ENCODE measurements at places on chromosomes 4 and X.

DNA sequence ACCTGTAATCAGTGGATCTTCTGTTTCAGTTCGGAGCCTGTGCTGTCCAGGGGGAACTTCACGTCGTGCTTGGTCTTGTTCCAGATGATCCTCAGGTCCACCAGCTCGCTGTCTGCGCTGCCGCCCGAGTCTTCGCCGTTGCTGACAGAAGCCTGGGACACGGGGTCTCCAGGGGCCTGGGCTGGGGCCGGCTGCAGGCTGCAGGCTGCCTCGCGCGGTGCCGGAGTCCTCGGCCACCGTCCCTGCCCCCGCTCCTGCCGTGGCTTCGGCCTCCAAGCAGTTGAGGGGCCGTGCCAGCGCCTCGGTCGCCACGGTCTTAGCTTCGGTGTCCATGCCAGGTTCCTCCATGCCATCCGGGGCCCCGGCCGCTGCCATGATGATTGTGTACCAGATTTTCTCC, 37.3 kb upstream of the CCNI start:
- DNase-seq, result no peak

- DNase-seq, result no peak
Measured at GRCh38 chr4:105283501-105283900, 136.8 kb downstream of the TET2 start.

GRCh38 chr4:121829511-121829910, 5.8 kb upstream of the CCNA2 start:
- no peak for DNase-seq

DNA sequence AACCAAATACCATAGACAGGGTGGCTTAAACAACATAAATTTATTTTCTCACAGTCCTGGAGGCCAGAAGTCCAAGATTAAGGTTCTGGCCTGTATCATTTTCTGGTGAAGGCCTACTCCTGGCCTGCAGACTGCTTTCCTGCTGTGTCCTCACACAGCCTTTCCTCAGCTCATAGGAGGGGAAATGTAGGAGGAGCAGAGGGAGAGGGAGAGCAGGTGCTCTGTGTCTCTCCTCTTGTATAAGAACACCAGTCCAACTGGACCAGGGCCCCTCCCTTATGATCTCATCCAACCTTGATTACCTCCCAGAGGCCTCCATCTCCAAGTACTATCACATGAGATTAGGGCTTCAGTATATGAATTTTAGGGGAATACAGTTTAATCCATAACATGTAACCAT, 34.3 kb downstream of the RAPGEF2 start:
- no peak for DNase-seq

DNA sequence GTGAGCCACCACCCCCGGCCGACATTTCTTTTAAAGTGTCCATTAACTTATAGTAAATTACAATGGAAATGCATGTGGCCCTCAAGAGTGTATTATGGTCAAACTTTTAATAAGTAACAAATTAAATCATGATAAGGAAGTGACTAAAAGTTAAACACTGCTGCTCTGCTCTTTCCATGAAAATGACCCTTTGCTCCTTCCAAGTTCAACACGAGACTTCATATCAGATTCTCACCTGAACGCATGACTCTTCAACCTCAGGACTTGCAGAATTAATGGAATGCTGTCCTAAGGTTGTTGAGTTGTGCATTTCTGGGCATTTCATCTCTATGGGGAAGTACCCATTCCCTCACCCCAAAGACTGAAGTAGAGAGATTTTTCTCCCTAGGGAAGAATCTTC, 27.1 kb downstream of the AWAT2 start:
- DNase-seq, result no peak

DNA sequence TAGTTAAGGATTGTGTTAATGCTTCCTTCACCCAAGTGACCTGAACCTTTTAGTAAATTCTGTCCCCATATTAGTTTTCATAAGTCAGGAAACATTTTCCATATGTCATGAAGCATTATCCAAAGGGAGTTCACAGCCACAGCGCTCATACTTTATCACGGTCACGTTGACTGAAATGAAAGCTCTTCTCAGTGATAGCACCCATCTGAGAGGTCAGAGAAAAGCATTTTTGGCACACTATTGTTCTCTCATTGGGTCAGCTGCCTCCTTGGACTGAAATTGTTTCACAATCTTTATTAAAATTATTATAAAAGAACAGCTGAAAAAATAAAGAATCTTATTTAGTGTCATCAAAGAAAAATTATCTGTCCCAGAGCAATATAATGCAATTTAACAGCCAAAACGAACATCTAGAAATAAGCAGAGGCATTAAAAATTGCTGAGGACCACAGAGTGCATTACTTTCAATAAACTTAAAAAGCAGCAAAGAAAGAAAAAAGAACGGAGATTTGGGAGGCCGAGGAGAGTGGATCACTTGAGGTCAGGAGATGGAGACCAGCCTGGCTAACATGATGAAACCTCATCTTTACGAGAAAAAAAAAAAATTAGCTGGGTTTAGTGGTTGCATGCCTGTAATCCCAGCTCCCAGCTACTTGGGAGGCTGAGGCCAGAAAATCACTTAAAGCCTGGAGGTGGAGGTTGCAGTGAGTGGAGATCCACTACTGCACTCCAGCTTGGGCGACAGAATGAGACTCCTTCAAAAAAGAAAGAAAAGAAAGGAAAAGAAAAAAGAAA, 680.8 kb upstream of the FAM241A start:
- no peak for DNase-seq

DNA sequence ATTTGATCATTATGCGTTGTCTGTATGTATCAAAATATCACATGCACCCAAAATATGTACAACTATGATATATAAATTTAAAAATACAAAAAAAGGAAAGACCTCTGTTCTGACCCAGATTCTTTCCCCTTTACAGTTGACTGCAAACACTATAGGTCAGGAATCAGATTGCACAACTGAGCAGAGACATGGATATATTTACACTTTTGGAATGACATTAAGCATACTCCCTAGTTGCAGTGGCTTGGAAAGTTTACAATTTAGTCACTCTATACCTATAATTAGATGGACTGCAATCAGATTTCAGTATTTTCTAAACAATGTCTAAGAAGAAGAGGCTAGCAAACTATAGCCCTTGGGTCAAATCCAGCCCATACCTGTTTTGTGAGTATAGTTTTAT, 98.5 kb upstream of the INPP4B start:
- DNase-seq, result no peak

GRCh38 chr4:186010821-186011220, 58.1 kb upstream of the TLR3 start:
- no peak for DNase-seq
